Endothelial cell (in vitro differentiated cells): ENCODE measurements at places on chromosomes 2 and 18.

DNA sequence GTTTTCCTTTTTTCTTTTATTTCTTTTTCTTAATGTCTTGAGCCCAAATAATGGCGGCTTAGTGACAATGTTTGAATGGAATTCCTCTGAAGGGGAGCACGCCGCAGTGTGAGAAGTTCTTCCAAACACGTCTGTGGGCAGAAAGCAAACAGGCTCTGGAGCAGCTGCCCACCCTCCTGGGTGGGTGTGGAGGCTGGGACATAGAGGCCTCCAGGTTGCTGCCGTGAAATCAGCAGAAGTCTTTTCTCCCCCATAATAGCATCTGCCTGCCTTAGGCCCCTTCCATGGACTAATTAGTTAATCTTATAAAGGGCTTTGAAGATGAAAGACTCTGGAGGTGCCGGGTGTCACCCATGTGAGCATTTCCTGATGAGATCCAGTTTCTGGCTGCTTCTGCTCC, 213.9 kb downstream of the SH3RF3 start:
- DNase-seq = no peak

- DNase-seq = no peak
Observed at GRCh38 chr2:47274054-47274782, 119.1 kb upstream of the STPG4 start.

GRCh38 chr2:222851956-222852617, 8.7 kb upstream of the ACSL3 start:
- no peak for DNase-seq

DNA sequence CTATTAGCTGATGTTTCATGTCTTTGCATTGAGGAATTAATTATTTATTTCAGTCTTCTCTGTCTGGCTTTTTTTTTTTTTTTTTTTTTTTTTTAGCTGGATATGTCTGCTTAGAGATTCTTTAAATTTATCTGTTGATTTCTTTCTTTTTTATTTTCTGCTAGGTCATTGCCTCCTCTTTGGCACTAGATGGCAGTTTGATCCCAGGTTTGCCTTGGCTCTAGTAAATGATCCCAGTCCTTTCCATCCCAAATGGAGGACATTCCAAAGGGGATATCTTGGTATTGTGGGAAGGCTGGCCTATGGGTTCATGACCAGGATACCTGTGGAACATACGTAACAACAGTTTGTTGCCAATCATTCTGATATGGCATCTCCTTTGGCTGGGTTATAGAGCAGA, 339.5 kb upstream of the GCFC2 start:
- no peak for DNase-seq

GRCh38 chr2:132656266-132656975, 13.6 kb downstream of the LYPD1 start:
- no peak for DNase-seq

DNA sequence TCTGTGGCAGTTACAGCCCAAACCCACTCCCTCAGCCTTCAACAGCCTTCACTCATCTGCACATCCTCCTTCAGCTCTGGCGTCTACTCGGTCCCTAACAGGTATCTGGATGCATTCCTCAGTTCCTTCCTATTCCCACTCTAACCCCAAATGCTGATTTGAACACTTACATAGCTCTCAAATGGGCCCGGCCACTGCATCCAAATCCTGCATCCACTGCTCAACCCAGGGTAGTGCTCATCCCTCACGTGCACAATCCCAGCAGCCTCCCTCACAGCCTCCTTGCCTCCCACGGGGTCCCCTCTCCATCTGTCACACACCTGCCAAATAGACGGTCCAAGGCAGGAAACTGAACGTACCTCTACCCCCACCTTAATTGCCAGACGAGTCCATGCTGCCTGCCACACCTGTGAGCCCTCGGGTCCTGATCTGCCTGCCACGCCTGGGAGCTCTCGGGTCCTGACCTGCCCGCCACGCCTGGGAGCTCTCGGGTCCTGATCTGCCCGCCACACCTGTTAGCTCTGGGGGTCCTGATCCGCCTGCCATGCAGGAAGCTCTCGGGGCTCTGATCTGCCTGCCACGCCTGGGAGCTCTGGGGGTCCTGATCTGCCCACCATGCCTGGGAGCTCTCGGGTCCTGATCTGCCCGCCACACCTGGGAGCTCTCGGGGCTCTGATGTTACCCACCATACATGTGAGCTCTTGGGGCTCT, 9.9 kb downstream of the OR6B3 start:
- no peak for DNase-seq
